Activated naive CD8-positive, alpha-beta T cell treated with anti-CD3 and anti-CD28 coated beads for 36 hours (primary cell): ENCODE measurements at places on chromosomes 12 and 14.

DNA sequence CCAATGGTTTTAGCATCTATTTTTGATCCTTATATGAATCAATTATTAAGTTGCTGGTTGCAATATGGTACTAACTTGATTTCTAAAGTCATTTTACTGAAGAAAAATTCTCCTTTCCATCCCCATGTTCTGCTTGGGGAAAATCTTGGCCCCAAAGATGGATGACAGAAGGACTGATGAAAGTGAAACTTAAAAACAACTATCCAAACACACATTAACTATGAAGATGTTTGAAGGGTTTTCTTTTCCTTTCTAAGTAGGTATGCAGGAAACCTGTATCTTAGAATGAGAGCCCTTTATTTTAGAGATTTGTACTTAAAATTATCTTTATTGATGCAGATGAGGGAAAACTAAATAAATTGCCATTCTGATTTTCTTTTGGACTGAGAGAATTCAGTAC lies 5.9 kb downstream of the C12orf71 start:
- H3K27ac ChIP-seq: no peak overlapping the region
- H3K4me1 ChIP-seq: peaks cover 5% of the 10 kb centered on the region
- H3K36me3 ChIP-seq: peaks cover 16% of the 10 kb centered on the region
- H3K27me3 ChIP-seq: no peaks in the 10 kb centered on the region
- H3K4me3 ChIP-seq: no peak overlapping the region

DNA sequence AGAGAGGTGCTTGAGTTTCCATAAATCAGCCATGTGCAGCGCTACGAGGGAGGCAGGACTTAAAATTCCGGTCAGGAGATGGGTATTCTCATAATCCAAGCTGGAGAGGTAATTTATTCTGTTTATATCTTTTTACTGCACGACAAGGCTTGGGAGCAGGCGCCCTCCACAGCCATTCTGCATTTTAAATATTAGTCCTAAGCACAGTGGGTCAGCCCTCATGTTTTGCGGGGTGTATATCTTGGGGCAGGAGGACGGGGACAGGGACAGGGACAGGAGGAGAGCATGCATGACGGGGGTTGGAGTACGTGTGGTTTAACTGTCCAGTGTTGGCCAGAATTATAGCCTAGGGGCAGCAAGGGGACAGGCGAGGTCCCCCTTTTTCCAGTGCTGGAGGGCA lies 14.5 kb downstream of the LHX5 start:
- no peaks in the 10 kb centered on the region for H3K4me1 ChIP-seq
- no peak overlapping the region for H3K4me3 ChIP-seq

DNA sequence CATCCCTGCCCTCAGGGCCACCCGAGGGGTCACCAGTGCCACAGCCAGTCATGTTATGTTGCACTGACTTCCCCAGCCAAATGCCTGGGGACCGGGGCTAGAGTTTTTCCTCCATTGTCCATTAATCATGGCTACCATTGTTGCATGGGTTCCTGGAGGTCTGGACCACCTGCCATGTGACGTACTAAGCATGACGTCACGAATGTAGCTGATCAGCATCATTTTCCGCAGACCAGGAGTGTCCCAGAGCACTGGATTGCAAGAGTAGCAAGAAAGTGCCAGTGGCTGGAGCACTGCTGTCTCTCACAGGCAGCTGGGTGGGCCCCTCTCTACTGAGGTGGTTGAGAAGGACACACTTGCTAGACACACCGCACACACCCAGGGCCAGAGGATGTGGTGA lies 6.9 kb upstream of the C14orf180 start:
- H3K27me3 ChIP-seq: no peaks in the 10 kb centered on the region
- H3K36me3 ChIP-seq: no peaks in the 10 kb centered on the region
- DNase-seq: no peak
- no peaks in the 10 kb centered on the region for H3K4me1 ChIP-seq
- no peak overlapping the region for H3K4me3 ChIP-seq

GRCh38 chr12:27747111-27747820 lies 32.8 kb upstream of the KLHL42 start:
- peaks cover 31% of the 10 kb centered on the region for H3K36me3 ChIP-seq
- H3K4me1 ChIP-seq: no peaks in the 10 kb centered on the region
- no peak for DNase-seq
- H3K27ac ChIP-seq: no peak overlapping the region

GRCh38 chr12:95529693-95530225 lies 21.5 kb downstream of the USP44 start:
- no peak overlapping the region for H3K27ac ChIP-seq
- peaks cover 4% of the 10 kb centered on the region for H3K36me3 ChIP-seq
- no peak overlapping the region for H3K4me3 ChIP-seq
- H3K27me3 ChIP-seq: no peaks in the 10 kb centered on the region
- H3K4me1 ChIP-seq: peaks cover 32% of the 10 kb centered on the region

GRCh38 chr12:43022838-43023237 lies 433.3 kb upstream of the PRICKLE1 start:
- no peak overlapping the region for H3K4me3 ChIP-seq
- H3K27me3 ChIP-seq: no peaks in the 10 kb centered on the region
- H3K27ac ChIP-seq: no peak overlapping the region
- H3K36me3 ChIP-seq: no peaks in the 10 kb centered on the region
- DNase-seq: no peak

- H3K4me1 ChIP-seq: peaks cover 50% of the 10 kb centered on the region
- peak; percentile 80 for DNase-seq
- H3K36me3 ChIP-seq: no peaks in the 10 kb centered on the region
- peak overlapping the region; percentile 59 for H3K4me3 ChIP-seq
- no peaks in the 10 kb centered on the region for H3K27me3 ChIP-seq
- H3K27ac ChIP-seq: peak overlapping the region; percentile 88
Observed at GRCh38 chr14:93103392-93104080, 12.2 kb downstream of the ITPK1 start.

GRCh38 chr14:32226056-32226455 lies 23.0 kb upstream of the RNU6-8 start:
- no peak for DNase-seq
- H3K27ac ChIP-seq: no peak overlapping the region
- H3K27me3 ChIP-seq: no peaks in the 10 kb centered on the region
- H3K36me3 ChIP-seq: no peaks in the 10 kb centered on the region
- no peaks in the 10 kb centered on the region for H3K4me1 ChIP-seq

GRCh38 chr14:74506411-74506851 lies 12.9 kb downstream of the ISCA2 start:
- H3K27me3 ChIP-seq: peaks cover 3% of the 10 kb centered on the region
- H3K36me3 ChIP-seq: no peaks in the 10 kb centered on the region
- no peak for DNase-seq
- H3K4me3 ChIP-seq: no peak overlapping the region

DNA sequence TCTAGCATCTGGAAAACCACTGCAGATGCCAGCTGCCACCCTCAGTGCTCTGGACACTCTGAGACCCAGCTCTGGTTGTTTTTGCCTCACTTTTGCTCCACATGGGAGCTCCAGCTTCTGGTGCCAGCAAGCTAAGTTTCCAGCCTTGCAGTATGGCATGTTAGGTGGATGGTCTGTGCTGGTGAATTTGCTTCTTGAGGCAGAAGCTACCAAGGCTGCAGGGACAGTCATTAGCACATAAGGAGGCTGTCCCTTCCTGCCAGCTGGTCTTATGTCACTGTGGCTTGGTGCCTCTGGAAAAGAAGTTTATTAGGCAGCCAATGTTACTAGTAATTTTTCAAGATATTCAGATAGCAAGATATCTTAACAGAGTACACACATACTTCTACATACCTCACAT lies 64.2 kb upstream of the CSRP2 start:
- no peaks in the 10 kb centered on the region for H3K4me1 ChIP-seq
- no peak for DNase-seq
- peaks cover 4% of the 10 kb centered on the region for H3K27me3 ChIP-seq
- H3K36me3 ChIP-seq: no peaks in the 10 kb centered on the region

DNA sequence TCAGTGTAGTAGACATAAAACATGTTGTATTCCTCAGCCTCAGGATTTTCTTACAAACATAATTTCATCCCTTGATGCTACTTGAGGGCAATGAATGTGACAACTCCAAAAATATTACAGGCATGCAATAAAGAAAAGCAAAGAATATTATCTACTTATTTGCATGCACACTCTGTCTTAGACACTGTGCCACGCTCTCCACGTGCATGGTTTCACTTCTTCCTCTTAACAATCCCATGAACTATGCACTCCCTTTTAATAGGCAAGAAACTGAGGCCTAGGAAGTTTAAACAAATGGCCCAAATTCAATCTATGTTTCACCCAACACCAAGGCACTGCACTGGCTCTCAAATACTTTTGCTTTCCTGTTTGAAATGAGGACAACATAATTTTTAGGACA lies 1.8 kb upstream of the PAH start:
- no peak overlapping the region for H3K27ac ChIP-seq
- H3K36me3 ChIP-seq: no peaks in the 10 kb centered on the region
- no peak for DNase-seq
- H3K4me3 ChIP-seq: no peak overlapping the region

DNA sequence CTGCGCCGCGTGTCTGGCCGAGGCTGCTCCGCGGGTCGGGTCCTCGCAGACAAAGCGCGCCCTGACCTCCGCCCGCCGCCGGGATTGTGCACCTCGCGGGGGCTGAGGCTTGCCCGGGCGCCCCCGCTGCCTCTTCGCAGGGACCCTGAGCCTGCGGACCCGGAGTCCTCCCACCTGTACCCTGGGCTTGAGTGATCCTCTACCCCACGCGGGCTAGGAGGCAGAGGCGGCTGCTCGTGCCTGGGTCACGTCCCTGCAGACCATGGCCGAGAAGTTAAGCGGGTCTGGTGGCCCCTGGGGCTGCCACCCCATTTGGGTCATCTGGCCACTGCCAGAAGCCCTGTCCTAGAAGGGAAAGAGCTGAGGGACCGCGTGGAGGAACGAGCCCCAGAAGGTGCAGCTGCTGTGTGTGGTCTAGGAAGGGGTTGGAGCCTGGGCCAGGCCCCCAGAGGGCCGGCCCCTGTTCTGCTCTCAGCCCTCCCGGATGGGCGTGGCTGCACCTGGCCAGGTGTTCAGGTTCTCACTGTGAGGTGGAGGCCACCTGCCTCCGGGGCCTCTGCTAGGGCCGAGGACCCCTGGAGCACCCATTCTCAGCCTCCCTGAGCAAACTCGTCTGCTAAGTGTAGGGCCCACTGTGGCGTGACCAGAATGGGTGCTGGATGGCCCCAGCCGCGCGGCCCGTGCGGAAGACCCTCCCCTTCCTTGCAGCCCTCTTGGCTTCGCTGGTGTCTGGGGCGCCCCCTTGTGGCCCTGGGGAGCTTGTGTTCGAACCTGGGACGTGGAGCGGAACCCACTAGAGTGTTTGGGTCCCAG lies 49.6 kb downstream of the LRCOL1 start:
- peak overlapping the region; percentile 78 for H3K4me3 ChIP-seq
- peak; percentile 81 for DNase-seq
- no peak overlapping the region for H3K27ac ChIP-seq
- peaks cover 15% of the 10 kb centered on the region for H3K27me3 ChIP-seq
- peaks cover 12% of the 10 kb centered on the region for H3K4me1 ChIP-seq
- peaks cover 2% of the 10 kb centered on the region for H3K36me3 ChIP-seq

- no peak overlapping the region for H3K4me3 ChIP-seq
- H3K27me3 ChIP-seq: peaks cover 18% of the 10 kb centered on the region
- no peak for DNase-seq
- no peaks in the 10 kb centered on the region for H3K36me3 ChIP-seq
- no peak overlapping the region for H3K27ac ChIP-seq
Observed at GRCh38 chr12:71452006-71452405, 12.4 kb downstream of the LGR5 start.
